ENCODE measurements at places on chromosomes 1 and 21.

- DNase-seq: no peak
These were observed 40.9 kb upstream of the PADI1 start for GRCh38 chr1:17163789-17164666.

- no peak for DNase-seq
These were observed 142.9 kb downstream of the TIAM1 start for GRCh38 chr21:31201144-31201543.

GRCh38 chr1:91498035-91498434, 2.6 kb upstream of the CDC7 start:
- DNase-seq: no peak

DNA sequence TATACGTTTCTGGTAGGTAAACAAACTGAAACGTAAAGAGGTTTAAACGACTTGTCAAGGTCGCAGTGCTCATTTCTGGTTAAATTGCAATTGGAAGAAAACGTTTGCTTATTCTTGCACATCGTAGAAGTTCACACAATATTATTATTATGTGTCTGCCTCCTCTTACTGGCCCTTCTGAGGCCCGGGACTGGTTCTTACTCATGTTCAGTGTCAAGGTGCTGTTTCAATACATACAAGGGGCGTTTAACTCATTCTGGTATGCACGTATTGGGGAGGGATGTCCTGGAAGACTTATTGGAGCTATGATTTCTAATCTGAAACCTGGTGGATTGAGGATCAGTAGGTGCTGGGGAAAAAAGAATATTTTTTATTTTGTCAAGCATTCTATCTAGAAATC, 932 bp downstream of the RPF1 start:
- no peak for DNase-seq

DNA sequence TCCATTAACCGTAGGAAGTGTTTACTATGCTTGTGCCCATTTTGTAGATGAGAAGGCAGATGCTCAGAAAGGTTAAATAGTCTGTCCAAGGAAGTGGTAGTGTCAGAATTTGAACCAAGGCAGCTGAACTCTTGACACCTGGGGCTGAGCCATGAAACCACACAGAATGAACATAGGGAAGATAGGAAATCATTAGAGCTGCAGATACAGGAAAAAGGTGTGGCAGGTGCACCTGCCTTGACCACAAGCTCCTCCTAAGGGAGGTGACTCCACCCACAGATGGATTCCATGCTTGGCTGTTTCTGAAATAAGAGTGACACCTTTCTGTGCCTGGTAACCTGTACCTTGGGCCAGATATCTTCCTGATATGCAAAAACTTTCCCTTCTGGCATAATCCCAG, 69.9 kb upstream of the IGSF21 start:
- no peak for DNase-seq

GRCh38 chr1:9473032-9473807, 66.0 kb upstream of the SLC25A33 start:
- DNase-seq: no peak

- DNase-seq: no peak
These were observed 77.7 kb upstream of the C1orf87 start for GRCh38 chr1:60151311-60151710.

DNA sequence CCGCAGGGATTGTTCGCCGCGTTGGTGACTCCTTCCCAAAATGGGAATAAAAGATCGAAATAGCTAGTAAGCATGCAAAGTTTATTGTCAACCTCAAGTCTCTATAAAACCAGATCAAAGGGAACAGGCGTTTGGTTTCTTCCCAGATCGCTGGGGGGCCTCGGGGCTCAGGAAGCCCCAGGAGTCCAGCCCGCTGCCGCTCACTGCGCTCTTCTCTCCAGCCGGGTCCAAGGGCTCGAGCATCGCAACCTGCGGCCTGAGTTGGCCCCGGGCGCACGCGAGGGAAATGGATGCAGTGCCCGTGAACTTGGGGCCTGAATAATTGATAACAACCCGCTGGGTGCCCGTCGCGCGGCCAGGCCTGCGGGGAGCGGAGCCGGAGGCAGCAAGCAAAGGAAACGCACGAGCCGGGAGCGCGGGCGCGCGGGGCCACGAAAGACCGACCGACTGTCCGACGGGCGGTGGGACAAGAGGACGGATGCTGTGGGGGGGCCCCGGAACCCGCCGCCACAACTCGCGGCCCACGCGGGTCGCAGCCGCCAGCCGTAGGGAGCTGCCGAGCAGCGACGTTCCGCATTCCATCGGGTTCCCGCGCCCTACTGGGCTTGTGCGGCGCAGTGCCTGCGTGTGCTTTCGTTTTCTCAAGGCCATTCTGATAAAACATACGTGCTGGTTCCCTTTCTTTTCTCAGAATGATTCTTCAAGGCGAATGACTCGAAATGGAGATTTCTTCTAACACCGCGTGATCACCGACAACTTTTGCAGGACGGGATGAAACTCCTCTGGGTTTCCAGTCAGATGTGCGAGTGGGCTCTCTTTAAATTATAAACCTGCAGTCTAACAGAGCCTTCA, 14.0 kb upstream of the ALX3 start:
- no peak for DNase-seq

DNA sequence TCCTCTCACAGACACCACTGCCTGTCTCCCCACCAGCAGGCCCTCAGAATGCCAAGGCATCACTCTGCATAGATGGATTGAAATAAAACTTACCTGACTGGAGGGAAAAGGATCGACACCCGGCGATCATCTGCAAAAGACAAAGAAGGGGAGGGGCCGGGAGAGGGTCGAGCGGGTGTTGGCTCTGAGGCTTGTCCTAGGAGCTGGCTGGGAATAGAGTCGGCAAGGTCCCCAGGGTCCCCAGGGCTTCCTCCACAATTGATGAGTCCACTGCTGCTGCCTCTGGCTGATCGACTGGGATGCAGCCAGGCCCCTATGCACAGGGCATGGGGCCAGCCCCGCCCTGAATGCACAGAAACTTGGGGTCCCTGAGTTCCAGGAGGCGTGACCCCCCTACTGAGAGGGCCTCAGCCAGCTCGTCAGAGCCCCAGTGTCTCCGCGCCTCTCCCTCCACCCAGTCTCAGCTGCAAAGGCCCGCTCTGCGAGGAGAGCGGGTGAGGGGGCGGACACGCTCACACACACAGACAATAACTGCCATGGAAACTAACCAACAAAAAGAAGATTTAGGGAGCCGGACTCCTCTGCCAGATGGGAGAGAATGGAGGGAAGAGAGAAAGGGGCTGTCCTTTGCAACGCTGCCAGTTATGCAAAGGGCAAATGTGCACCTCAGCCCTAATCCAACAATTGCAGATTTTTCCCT, at the start of gene KLHDC8A:
KLHDC8A (minus strand) TSS at position 483 of the 700 bp plus-strand sequence. CDS start 13,318 bp downstream, outside the sequence.
- DNase-seq: no peak

Data from activated naive CD4-positive, alpha-beta T cell treated with anti-CD3 and anti-CD28 coated beads, Interleukin-2, amount 50 U/mL, for 72 hours (primary cell).